ENCODE measurements at places on chromosomes 7 and 10.
A peak's percentile ranks its signal among the peaks of the same experiment; 100 is the strongest.

GRCh38 chr10:117972168-117972837 lies 74.4 kb downstream of the RAB11FIP2 start:
- DNase-seq: no peak

- no peak for DNase-seq
Observed at GRCh38 chr10:11667756-11668155, 56.3 kb upstream of the USP6NL start.

GRCh38 chr10:11501600-11501999 lies 109.8 kb downstream of the USP6NL start:
- DNase-seq: no peak

GRCh38 chr10:120457431-120458172 lies 575 bp downstream of the PLPP4 start:
- DNase-seq: no peak

- DNase-seq: no peak
Observed at GRCh38 chr7:32299133-32299702, 191.0 kb downstream of the LSM5 start.

GRCh38 chr10:91432175-91432574 lies 22.0 kb downstream of the HECTD2 start:
- DNase-seq: no peak

DNA sequence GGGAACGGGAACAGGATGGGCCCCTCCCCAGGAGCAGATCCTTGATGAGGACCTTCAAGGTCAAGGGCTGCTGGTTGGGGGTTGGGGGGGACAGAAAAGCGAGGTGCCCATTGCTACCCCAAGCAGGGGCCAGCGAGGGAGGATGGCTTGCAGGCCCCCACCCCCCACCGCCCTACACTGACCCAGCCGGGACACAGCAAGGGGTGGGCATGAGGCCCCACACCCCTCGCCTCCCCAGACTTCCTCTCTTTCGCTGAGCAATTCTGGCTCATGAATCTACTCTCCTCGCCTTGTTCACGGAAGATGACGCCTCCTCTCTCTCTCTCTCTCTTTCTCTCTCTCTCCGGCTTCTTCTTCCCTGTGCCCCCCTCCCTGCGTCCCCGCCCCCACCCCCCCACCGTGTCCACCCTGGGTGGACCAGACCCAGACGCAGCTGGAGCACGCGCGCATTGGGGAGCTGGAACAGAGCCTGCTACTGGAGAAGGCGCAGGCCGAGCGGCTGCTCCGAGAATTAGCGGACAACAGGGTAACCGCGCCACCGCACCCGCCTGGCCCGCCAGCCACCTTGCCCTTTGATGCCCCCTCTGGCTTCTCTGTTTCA lies 81.1 kb upstream of the GTF2IRD1 start:
- no peak for DNase-seq

DNA sequence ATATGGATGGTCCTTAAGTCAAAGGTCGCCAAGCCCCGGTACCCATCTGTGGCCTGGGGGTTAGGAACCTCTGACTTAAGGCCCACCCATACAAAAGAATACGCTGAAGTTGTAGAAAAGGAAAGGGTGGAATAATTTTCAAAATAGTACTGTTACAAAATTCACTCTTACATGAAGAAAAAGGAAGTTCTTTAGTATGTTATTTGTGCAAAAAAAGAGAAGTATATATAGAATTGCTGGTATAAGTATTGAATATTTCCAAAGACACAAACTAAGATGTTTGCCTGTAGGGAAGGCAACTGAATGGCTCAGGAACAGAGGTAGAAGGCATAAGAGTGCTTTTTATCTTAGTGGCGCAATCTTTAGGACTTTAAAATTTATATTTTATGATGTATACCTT lies 78.7 kb downstream of the PRLHR start:
- DNase-seq: no peak

DNA sequence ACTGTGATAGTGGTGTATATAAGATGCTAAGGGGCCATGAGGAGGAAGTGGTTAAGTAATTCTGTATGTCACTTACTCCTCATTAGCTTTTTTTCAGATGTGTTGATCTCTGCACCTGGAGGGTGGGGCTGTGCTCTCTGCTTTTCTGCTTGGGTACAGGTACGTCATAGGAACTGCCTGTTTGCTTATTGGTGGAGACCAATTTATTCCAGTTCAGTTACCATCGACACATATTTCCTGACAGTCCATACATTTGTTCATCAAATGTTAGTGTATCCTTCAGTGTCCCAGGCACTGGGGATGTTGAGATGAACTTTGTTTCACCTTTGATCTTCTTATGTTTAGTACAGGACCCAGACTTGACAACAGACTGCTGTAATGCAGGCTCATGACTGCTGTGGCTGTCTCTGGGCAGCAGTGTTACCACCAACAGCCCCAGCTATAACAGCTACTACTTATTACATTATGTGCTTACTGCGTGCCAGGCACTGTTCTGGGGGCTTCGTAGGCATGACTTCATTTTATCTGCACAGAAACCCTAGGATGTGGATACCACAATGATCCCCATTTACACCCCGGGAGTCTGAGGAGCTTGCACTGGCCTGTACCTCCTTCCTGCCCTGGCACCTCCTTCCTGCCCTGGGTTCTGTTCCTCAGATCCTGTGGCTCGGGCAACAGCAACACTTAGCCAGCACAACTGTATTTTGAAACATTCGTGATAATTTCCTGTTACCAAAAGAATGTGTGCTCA lies 87.4 kb downstream of the BUB3 start:
- peak; percentile 81 for DNase-seq

GRCh38 chr7:157495594-157495993 lies 158.8 kb downstream of the DNAJB6 start:
- no peak for DNase-seq

GRCh38 chr7:149156898-149157297 lies 9.6 kb downstream of the ZNF398 start:
- DNase-seq: no peak

GRCh38 chr7:90692947-90693346 lies 96.8 kb downstream of the CDK14 start:
- DNase-seq: no peak

DNA sequence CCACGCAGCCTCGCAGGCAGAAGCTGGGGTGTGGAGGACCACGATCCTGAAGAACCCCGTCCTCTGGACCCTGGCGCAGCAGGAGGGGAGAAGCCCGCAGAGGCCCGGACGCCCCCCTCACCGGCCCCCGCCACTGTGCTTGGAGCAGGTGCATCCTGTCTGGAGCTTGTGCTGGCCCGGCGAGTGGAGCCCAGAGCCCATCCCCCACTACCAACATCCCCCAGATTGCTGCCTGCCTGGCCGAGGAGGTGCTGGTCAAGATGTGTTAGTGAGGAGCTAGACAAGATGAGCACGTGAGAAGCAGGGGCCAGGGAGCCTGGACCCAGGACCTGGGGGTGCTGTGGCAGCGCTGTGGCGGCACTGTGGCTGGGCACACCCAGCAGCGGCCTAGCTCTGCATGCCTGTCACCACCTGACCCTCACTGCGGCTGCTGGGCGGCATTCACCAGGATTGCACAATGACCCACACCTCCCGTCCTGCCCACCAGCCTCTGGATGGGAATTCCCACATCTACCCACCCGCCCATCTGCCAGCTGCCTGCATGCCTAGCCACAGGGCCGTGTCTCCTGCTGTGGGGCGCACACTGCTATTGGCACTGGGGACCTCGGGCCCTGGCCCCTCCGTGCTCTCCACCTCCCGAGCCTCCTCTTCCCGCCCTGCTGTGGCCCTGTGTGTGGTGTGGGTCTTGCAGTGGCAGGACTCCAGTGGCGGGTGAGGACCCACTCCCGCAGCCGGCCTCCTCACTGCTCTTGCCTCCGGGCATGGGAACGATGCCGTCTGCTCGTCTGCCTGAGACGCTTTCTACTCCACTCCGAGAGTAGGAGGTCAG lies 11.8 kb downstream of the GPR146 start:
- no peak for DNase-seq

- DNase-seq: no peak
Observed at GRCh38 chr7:120794106-120794729, 63.7 kb downstream of the TSPAN12 start.

GRCh38 chr10:101818872-101819633 lies 809 bp upstream of the OGA start:
- no peak for DNase-seq

DNA sequence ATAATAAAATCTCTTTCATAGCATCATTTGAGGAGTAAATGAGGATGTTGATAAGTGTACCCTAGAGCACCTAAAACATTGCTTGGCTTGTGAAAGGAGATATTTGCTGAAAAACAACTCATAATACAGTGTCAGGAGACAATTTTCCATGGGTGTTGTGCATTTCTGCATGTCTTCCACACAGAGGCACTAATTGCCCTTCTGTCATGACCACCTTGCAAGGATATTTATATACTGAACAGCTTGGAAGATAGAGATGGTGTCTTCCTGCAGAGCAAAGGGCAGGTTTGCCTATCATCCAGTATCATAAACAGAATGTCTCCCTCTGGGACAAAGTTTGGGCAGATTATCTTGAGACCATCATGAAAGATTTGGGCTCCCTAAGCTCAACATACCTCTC lies 495.2 kb upstream of the LRRN3 start:
- no peak for DNase-seq

Measured in CD4-positive, alpha-beta T cell treated with Interleukin-10 for 1 hour (primary cell).